ENCODE measurements at places on chromosomes 1 and 21.
A peak's percentile ranks its signal among the peaks of the same experiment; 100 is the strongest.

DNA sequence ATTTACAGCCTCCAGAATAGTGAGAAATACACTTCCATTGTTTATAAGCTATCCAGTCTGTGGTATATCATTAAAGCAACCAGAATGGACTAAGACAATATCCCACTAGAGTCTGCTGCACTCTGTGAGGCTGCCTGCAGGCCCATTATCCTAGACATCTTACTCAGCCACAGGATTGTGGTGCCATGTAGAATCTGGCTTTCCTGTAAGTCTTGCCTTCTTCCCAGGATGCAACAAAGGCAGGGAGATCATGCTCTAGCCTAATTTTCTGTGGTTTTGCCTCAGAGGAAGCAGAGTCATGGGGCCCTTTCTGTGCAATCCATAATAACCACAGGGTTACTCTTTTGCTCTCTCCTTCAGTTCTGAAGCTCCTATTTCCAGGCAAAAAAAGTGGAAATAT lies 299.1 kb upstream of the DEPDC1 start:
- no peak for DNase-seq

DNA sequence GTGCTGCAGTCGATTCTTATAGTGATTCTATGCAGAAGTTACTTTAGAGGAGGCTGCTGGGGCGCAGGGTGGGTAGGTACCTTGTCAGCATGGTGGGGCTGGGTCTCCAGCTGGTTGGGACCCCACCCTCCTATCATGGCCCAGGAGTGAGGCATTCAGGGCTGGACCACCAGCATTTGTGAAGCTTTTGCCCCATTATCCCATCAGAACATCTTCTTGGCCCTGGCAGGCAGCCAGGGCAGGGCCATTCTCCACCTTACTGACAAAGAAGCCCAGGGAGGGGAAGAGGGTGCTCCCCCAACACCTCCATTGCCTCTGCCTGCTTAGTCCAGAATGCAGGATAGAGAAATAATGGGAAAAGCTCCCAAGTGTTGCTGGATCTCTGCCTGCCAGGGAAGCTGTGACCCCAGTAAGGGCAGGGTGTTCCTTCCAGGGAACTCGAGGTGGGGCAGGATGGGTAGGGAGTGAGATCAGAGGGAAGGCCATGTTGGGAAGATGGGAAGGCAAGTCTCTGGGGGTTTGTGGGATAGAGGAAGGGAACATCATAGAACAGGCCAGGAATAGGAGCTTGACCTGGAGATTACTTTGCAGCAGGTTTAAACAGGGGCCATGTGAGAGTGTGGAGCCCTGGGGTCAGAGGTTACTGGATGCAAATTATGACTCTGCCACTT lies 16.2 kb upstream of the SLC2A1 start:
- no peak for DNase-seq

GRCh38 chr1:206972728-206973127 lies 2.5 kb upstream of the FCAMR start:
- DNase-seq, result no peak

DNA sequence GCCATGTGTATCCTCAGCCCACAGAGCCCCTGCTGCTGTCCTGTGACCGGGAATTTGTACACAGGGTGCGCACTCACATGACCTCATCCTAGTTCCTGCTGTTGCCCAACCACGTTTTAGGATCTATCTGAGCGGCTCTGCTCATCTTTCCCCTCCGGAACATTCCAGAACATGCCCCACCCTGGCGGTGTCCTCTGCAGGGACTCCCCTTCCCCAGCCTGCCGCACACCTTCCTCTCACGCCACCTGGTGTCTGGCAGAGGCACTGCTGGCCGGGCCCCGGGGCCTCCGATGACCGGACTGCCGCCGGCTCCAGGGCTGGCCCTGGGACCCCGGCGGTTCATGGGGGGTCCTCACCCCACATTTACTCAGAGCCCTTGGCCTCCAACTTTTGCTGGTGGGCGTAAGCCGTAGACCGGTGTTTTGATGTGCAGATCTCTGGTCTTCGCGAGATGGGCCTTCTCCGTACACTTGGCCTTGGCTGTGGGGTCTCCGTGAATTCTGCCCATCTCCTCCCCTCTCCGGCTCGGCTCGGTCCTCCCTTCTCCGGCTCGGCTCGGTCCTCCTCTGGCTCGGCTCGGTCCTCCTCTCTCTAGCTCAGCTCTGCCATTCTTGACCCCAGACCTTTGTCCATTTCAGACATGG lies 29.5 kb downstream of the ARHGEF16 start:
- no peak for DNase-seq

GRCh38 chr1:27342778-27343638 lies 1.2 kb downstream of the SYTL1 start:
- no peak for DNase-seq

GRCh38 chr21:37564341-37564923 lies 197.9 kb downstream of the DYRK1A start:
- DNase-seq, result peak; percentile 94

DNA sequence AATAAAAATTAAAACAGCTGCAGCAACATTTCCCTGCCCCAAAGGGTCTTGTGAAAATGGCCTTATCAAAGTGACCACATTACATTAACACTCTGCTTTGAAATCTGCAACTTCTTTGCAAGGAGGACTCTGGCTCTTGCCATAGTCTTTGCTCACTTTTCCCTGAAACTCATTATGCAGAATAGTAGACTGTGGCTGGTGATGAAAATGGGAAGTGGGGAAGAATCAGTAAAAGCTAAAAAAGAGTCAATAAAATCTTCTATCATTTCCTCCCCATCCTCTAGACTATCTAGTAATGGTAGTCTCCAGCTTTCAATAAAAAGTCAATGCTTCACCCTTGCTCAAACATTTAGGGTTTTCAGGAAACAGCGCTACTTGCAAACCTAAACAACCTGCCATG lies 18.6 kb upstream of the NUP133 start:
- DNase-seq, result no peak

DNA sequence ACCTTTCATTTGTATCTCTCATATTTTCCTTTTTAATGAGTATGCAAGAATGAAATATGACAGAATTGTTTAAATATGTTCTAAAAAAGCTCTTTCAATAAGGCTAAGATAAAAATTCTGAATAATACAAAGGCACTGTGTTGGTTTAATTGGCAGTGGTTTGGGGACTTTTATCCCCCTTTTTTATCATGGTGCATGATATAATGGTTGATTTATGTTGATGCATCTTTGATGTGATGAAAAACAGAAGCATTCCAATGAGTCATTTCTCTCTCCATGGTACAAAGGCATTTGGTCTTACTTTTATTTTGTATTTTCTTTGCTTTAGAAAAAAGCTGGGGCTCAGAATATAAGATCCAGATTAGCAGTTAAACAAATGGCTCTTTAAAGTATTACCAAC lies 127.2 kb upstream of the GREM2 start:
- no peak for DNase-seq

- DNase-seq, result no peak
These were observed 7.4 kb downstream of the FOXD3 start for GRCh38 chr1:63329621-63330330.

DNA sequence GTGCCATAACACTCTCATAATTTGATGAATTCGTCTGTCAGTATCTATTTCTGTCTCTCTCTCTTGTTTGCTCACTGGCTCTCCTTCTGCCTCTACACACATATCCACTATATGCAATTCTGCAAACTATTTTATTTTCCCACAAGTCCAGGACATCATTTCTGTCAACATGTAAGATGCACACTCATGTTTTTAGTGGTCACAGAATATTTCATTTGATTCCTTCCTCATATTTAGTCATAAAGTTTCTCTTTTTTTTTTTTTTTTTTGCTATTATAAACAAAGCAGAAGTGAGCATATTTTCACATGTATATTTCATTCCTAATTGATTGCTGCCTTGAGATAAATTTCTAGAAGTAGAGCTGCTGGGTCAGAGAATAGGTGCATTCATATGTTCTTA lies 165.3 kb downstream of the PGBD5 start:
- DNase-seq, result no peak

DNA sequence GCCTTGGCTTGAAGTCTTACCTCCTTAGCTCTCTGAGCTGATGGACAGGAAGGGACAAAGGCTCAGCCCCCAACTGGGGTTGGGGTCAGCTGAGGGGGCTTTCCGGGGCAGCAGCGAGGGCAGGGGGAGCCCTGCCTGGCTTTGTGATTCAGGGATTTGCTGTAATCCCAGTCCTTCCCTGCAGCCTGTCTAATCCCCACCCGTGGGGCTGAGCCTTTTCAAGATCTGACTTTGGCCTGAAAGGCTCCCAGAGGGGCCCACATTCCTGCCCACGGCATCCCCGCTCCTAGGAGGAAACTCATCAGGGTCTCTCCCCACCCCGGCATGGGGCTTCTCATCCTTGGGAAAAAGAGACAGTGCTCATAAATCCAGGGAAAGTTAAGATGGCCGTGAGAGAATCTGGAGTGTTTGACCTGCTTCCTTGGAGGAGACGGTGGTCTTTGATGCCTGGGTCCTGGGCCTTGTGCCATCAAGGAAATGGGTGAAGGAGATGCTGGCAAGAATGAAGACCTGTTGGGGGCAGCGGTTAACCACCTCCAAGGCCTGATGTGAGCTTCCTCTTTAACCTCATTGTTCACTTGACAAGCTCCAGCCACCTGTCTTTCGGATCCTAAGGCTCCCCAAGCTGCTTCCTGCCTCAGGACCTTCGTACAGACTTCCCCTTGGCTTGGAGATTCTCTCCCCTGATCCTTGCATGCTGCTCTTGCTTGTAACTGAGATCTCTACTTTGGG lies 83.1 kb upstream of the WNT4 start:
- DNase-seq, result no peak

GRCh38 chr1:39720094-39720999 lies 18.3 kb upstream of the PPIE start:
- peak; percentile 25 for DNase-seq

- DNase-seq, result no peak
These were observed 7.7 kb upstream of the ZNF669 start for GRCh38 chr1:247111700-247112478.

DNA sequence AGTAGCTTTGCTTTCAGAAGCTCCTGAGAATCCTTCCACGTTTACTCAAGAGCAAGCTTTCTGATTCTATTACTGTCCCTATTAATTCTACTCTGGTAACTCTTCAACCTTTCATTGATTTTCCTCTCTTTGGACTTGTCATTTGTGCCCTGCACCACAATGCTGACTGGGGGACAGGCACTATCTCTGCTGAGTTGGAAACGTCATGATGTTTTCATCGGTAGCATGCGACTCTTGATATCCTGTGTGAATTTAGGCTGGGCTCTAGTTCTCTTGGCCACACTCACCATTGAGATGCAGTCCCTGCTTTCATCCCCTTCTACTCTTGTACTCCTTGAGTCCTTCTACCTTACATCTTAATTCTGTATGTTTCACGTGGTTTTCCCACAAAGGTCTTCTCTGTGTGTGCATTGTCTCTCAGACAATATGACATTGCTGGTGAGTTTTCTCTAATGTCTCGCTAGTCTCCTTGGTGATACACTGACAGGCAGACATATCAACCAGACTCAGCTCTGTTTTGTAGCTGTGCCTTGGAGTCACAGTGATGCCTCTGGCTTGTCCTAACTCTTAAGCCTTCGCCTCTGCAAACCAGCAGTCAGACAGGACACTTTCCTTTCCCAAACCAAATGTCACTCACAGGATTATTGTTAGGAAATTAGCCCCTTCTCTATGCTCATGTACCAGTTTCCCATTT lies 223.6 kb upstream of the ADGRL2 start:
- no peak for DNase-seq

DNA sequence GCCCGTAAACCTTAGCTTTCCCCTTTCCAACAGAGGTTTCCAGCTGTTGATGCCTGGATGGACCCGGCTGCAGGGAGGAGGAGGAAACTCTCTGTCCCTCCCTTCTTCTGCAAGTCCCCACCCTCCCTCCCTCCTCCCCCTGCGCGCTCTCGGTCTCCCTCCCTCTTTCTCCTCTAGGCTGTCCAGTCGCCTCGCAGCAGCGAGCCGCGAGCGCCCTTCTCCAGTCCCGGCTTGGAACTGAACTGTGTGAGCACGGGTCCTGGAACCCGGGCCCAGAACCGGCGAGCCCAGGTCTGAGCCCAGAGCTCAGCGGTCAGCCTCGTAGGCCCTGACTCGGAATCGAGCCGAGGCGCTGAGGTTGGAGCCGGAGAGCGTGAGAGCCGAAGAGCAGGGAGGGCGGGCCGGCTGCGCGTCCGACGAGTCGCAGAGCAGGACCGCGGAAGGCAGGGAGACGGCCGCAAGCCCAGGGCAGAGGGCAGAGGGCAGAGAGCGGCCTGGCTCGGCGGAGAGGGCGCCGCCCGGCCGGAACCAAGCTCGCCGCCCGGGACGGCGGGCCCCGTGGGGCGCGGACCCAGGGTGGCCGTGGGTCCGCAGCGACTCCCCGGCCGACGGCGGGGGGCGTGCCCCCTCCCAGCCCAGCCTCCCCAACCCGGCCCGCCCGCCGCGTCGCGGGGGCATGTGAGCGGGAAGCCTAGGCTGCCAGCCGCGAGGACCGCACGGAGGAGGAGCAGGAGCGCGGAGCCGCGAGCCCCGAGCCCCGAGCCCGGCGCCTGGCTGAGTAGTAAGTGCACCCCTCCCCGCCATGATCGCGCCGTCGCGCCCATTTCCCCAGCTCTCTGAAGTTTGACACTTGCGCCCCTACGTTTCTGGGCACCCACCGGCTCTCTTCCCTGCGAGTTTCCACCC lies at the start of gene SOX13:
Gene SOX13 (plus strand): TSS at position 185 of the 906 bp plus-strand sequence. CDS start 39,801 bp downstream, outside the sequence.
- DNase-seq, result no peak

DNA sequence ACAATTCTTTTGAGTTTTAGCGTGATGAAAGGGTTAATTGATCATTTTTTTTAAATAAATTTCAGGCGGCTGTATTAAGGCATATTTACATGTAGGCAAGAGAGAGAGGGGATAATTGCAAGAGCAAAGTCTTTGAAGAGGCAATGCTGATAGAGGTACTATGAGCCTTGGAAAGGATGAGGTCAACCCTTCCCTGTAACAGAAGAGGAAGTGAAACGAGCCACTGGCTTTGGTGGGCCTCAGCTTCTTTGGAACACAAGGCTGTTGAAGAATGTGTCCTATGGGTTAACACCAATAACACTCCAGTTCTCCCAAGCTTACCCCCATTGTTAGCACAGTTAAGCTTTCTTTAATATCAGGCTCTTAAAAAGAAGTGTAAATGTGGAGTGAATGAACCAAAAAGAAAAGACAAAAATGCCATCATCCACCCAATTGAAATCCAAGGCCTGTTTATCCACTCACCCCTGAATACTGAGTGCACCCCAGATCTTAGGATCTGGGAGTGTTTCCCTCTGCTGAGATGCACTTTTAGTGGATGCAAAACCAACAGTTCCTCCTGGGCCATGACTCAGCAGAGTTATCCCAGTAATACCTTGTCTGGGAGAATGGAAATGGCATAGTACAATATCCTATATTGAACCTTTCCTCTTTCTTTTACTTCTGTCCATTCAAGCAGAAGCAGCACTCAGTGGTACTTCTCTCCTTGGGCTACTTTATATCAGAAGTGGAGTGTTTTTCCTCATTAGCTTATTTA lies 216.4 kb downstream of the SLC44A5 start:
- DNase-seq, result no peak

GRCh38 chr1:16189921-16190621 lies 22.4 kb downstream of the ARHGEF19 start:
- no peak for DNase-seq

DNA sequence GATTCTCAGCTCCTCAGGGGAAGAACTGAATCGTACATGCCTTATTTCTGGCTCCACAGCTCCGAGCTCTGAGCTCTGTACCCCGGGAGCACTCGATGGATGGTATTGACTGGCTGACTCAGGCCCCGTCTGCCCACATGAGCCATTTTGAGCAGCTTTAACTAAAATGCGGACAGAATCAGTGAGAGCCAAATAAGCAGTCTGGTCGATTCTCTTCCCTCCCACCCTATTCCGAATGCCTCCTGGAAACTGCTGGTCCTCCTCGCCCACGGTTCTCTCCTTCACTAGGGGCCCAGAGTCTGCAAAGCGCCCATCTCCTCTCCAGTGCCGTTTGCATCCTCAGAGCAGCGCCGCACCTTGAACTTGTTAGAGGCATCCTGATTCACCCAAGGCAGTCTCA lies 125.9 kb upstream of the IRF2BP2 start:
- no peak for DNase-seq

GRCh38 chr21:36910581-36911307 lies 55.7 kb downstream of the HLCS start:
- DNase-seq, result no peak
